Esophagus mucosa (tissue), 1 donor: ENCODE measurements at places on chromosomes 3 and 15.
A peak's percentile ranks its signal among the peaks of the same experiment; 100 is the strongest.

DNA sequence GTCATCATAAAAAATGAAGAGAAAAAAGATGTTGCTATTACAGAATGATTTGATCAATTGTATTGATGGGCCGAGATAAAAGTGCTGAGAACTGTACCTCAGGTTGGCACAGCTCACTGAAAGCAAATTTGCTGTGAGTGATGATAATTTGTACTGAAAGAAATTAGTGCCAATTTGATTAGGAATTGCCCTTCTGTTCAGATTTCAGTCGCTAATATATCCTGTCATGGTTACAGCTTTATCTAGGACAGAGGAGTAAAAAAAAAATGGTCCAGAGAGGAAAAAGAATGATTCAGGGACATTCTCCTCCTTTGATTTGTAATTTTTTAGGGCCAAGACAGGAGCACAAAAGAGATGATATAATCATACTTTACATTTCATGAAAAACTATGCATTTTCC is 1264.2 kb downstream of the ROBO2 start:
- ATAC-seq: no peak

GRCh38 chr3:61545716-61546115 is 15.7 kb upstream of the PTPRG start:
- no peak for ATAC-seq

- ATAC-seq: no peak
Observed at GRCh38 chr3:40779039-40779438, 254.3 kb downstream of the ZNF621 start.

DNA sequence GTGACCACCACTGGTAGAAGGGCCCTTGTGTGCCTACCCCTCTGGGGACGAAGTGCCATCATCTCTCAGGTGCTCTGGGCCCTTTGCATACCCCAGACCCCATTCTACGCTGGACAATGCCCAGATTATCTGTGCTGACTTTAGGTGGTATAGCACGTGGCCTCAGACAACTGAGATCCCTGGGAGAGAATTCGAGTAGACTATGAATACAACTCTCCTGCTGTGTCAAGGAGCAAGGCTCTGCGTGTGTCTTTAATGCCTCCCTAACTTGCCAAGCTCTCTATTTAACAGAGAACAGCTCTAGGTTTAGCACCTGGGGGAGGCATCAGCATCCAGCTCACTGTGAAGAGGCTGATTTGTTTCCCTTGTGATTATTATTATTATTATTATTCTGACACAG is 29.1 kb downstream of the FAM3D start:
- no peak for ATAC-seq

- no peak for ATAC-seq
Observed at GRCh38 chr3:169640467-169641148, 22.9 kb downstream of the MECOM start.

DNA sequence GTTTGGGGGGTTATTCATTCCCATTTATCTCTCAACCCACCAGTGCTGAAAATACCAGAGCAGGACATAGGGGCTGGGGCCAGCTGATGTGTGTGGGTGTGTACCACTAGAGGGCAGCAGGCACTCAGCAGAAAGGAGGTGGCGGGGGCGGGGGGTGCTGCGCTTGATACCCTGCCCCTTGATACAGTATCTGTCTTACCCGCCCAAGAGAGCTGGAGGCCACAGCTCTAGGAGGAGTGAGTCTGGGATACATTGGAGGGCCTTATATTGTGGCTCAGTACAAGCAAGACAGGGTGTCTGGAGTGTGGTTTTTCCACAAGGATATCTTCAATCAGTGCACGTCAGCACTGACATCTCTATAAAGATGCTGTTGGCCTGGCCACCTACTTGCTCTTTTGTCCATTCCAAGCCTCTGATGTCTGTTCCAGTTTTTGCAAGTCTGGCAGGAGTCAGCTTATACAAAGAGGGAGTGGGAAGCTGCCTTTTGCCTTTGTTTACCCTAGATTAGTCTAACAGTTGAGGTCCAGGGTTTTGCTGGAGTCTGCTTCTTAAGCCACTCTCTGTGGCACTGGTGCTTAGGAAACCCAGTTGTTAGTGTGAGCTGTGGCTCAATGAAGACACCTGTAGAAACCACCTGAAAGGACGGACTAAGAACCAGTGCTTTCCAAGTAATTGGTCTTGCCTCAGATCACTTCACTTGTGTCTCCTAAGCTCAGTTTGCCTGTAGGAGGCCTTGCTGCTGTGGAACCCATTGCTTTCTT is 1.5 kb upstream of the RBM15B start:
- ATAC-seq: no peak

DNA sequence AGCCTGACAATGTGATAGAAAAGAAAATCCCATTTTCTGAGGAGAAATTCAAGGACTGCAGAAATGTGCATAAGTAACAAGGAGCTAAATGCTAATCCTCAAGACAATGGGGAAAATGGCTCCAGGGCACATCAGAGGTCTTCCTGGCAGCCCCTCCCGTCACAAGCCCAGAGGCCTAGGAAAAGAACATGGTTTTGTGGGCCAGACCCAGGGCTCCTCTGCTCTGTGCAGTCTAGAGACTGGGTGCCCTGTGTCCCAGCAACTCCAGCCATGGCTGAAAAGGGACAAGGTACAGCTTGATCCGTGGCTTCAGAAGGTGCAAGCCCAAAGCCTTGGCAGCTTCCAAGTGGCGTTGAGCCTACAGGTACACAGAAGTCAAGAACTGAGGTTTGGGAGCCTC is 176.8 kb upstream of the SUCLG2 start:
- ATAC-seq: no peak

DNA sequence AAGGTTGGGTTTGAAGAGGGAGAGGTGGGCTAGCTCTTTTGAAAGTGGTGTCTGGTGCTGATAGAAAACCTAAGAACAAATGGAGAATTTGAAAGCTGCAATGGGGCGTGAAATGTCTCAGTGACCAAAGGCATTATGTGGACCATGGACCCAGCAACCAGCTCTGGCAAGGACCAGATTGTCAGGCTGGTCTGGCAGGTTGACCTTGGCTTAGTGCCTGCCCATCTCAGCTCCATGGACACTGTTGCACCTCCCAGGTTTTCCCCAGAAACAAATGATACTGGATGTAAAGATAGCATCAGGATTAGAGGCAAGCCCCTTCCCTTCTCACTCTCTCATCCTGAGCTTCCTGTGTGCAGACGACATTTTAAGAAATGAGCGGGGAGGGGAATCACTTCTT is 302.9 kb upstream of the LRRFIP2 start:
- no peak for ATAC-seq

GRCh38 chr3:159634483-159634882 is 354.2 kb upstream of the IL12A start:
- ATAC-seq: no peak

- ATAC-seq: no peak
Observed at GRCh38 chr3:145492456-145492855, 668.5 kb downstream of the PLOD2 start.

DNA sequence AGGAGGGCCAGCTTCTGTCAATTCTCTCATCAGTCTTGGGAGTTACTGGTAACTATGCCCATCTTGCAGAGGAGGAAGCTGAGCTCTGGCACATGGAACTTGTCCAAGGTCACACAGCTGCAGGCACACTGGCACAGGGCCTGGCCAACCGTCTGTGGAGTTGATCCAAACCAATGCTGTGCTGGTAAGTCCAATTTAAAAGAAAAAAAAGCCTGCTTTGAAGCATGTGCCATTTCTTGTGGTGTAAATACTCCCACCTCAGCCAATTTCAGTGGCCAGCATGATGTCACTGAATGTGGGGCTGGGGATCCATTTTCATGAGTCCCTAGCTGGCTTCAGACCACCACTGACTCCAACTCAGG is 83.4 kb downstream of the CHSY1 start:
- ATAC-seq: peak; percentile 51

- no peak for ATAC-seq
Observed at GRCh38 chr3:157922614-157923013, 183.6 kb downstream of the SHOX2 start.

DNA sequence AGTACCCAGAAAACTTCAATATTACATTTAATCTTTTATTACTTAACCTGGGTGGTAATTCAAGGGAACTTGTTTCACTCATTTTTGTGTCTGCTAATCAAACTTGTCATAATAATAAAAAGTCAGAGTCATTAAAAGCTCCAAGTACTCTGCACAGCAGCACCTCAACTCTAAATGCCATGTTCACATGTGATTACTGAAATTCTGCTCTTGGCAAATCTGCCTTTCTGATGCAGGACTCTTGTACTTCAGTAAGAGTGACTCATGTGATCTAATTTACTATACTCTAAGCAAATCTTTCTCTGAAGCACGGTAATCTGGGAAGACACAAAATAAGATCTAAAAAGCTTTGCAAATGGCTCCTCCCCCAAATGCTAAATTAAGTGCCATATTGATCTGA is 6.4 kb downstream of the ROBO1 start:
- ATAC-seq: no peak

DNA sequence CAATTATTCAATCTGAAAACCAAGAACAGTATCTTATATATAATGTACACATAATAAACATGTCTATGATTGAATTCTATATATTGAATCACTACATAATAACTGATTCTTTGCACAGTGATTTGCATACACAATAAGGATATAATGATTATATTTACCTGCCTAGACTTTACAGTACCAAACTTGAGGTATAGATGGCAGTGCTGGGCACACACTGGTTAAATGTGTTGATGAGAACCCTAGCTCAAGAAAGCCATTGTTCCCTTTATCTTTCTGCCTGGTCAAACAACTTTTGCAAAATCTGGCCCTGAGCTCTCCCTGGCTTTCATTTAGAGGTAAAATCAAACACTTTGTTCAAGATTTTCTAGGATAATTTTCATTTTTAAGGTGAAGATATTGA is 697.7 kb downstream of the TUSC7 start:
- ATAC-seq: no peak

DNA sequence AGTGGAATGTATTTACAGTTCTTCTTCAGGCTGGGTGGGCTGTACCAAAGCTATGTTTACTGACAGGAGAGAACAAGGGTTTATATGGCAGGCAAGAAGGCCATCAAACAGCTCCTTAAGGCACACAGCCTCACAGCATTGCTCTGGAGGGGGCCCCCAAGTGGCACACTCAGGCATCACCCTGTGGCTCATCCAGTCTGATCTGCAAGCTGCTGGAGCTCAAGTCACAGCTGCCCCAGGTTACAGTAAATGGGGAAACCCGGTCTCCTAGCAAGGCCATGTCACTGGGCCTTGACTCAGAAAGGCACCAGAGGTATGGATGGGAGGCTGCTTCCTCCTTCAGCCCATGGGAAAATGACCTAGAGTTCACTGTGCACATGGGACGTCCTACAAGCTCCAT is 67.5 kb downstream of the TFG start:
- ATAC-seq: peak; percentile 17

GRCh38 chr3:153334558-153334957 is 172.5 kb downstream of the RAP2B start:
- no peak for ATAC-seq

DNA sequence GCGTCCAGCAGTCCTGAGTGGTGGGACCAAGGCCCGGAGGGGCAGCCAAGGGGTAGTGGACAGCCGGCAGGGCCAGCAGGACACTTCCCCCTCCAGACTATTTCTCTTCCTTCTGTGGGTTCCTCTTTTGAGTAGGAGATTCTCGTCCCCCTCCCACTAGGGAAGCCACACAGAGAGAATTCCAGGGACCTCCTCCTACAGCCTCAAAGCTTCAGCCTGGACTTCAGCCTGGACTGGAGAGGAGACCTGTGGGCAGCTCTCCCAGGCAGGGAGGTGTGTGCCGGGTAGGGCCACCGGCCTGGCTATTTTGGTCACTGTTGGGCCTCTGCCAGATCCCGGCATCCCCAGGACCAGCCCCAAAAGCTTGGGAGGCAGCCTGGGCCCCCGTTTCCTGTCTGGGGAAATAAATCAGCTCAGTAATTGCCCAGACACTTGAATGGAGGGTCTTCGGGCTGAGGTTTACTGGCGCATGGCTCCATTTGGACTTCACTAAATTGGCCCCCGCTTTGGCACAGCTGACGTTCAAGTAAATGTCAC is 1.3 kb downstream of the SLC6A6 start:
- ATAC-seq: no peak

DNA sequence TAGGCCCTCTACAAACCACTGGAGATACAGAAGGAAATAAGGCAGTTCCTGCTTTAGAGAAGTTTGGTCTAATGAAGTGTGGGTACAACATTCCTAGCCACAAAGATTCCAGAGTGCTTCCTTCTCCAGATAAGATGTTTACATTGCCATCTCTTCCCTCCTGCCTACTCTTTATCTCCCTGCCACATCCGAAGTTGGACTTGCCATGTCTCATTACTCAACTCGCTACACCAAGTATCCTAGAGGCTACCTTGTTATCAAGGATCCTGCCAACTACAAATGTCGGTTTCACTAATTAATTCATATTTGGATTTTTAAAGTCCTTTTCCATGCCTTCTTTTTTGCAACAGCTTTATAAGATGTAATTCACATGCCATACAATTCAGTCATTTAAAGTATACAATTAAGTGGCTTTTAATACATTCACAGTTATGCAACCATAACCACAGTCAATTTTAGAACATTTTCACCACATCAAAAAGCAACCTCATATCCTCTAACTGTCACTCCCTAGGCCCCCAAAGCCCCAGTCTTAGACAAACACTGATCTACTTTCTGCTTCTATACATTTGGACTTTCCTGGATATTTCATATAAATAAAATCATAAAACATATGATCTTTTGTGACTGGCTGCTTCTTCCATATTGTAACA is 53.7 kb upstream of the CSTA start:
- no peak for ATAC-seq

GRCh38 chr3:103170651-103171050 is 735.8 kb downstream of the ZPLD1 start:
- ATAC-seq: no peak

- ATAC-seq: no peak
Observed at GRCh38 chr3:57446318-57446841, 97.8 kb downstream of the DNAH12 start.

GRCh38 chr3:39721076-39721475 is 88.3 kb upstream of the MYRIP start:
- ATAC-seq: no peak

GRCh38 chr3:126680667-126681055 is 23.4 kb upstream of the CHCHD6 start:
- ATAC-seq: no peak

DNA sequence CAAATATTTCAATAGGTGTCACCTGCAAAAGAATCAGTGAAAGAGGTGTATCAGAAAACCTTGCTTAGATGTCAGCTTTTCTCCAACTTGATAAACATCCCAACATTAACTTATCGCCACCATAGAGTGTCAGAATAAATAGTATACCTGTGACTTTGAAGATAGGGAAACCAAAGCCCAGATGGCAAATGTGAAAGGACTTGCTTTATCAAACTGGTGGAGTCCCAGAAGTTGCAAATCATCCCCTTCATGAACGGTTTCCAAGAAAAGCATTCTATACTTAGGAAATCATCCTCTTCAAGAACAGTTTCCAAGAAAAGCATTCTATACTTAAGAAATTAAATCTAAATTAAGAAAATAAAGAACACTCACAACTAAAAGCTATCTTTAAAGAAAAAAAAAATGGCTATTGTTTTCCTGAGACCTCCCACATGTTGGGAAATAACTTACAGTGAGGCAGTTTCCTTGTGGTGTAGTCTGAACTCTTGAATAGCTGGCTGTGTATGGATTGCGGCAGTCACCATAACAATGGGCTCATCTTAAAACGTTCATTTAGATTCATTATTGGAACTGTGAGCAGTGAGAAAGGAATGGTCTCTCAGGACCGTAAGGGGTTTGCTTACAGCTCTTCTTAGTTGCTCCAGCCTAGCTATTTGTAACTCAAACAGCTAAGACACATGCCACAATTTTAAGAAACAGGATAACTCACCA is 56.5 kb downstream of the GHSR start:
- ATAC-seq: no peak

GRCh38 chr3:150049317-150049716 is 78.6 kb upstream of the PFN2 start:
- ATAC-seq: no peak

GRCh38 chr15:65334586-65335231 is 30.2 kb downstream of the RNU5B-1 start:
- ATAC-seq: no peak

GRCh38 chr15:52803467-52804306 is 13.6 kb upstream of the ONECUT1 start:
- no peak for ATAC-seq
